ENCODE measurements at places on chromosomes 7 and 10.

DNA sequence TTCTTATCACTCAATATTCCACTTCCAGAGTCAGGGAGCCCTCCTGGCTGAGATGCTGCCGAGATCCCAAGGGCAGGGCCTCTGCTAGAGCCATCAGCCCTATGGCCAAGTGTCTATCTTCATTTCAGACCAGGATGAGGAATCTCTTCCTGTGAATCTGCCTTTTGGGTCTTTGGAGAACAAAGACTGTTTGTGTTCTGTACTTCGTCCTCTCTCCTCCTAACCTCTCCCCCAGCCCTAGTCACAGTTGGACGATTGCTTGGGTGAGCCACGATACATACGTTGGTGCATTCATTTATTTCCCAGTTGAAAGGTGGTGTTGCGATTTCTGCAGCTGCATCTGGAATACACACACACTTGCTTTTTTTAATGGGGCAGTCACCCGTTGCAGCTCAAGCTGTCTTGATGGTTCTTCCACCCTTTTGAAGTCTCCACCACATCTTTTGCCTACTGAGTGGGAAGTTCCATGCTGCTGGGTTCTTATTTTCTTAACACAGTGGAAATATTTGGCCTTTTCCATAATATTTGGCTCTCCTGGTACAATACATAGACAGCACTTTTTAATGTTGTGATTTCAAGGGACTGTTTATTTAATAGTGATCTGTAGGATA, 26.7 kb downstream of the SH3PXD2A start:
- no peak for DNase-seq

GRCh38 chr10:29553544-29554250, 81.1 kb downstream of the SVIL start:
- DNase-seq, result no peak

GRCh38 chr7:80637911-80638765, at the start of gene CD36:
Gene CD36 (plus strand): TSS chr7:80638642. CDS start chr7:80646741, 8,099 bp downstream.
- DNase-seq, result no peak

GRCh38 chr7:31311552-31311951, 29.0 kb downstream of the NEUROD6 start:
- DNase-seq, result no peak

DNA sequence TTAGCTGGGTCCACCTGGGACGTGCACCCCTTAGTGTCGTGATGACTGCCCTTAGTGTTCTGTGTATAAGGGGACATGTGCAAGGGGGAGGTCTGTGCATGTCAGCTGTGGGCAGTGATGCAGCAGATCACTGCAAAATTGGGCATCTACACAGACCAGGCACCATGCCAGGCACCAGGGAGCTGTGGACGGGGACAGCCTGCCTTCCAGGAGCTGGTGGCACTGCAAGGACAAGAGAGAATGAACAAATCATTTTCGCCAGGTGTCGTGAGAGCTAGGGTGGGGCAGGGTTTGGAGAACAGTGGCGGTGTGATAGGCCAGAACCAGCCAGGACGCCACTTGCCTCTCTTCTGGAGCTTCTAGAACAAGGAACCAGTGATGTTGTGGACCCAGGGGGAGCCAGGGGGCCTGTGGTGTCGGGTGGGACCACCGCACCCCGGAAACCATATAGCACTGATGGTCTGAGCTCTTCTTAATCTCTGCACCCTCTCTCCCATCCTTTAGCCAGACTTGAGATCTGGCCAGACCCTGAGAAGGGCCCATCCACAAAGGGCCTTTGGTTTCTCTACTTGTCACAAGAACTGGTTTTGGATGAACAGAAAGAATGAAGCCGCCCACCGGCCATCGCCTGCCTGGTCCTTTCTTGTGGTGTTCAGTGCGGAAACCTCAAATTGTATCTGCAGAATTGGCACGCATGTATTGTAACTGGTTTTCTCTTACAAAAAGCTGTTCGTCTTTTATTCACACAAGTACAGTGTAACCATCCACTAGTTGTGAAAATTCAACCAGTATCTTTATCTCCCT, 30.7 kb downstream of the PRF1 start:
- no peak for DNase-seq

DNA sequence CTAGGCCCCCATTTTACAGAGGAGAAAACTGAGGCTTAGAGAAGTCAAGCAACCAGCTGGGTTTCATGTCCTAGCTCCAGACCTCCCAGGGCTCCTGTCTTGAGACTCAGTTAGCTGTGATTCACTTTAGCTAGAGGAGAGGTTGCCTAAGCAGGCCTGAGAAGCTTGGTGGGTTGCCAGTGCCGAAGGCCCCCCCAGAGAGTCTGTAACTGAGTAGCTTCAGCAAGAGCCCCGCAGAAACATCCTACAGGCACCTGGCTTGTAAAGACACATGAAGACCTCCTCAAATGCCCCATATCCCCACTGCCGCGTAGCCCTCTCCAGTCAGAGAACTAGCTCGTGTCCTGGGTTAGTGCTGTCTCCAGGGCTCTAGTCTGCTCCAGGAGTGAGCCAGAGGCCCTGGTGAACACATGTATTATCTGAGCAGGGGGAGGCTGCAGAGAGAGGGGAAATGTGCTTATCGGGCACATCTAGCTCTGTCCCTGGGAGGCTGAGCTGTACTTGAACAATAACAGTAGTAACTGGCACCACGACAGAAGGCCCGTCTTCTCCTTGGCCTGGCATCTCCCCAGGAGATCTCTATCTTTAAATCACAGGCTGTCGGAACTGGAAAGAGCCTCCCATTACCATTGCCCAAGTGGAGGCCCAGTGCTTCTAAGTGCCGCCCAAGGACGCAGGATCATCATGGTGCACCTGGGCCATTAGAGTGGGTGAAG, 28.9 kb downstream of the UNC5B start:
- DNase-seq, result no peak

DNA sequence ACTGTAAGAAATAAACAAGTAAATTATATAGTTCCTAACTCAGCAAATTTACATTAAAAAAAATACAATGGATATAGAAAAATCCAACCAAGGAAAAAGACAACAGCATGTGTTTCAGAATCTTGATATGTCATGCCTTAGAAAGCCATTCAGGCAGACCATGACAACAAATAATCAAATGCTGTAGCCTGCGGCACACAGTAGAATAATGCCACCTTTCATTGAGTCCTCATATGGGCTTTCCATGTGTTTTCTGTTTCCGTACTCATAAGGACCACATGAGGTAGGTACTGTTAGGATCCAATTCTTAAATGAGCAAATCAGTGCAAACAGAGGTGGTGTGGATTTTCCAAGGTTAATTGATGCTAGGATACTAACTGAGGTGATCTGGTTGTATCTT, 138.6 kb downstream of the CUBN start:
- no peak for DNase-seq

- DNase-seq, result no peak
Measured at GRCh38 chr10:3950676-3951275, 165.8 kb upstream of the KLF6 start.

DNA sequence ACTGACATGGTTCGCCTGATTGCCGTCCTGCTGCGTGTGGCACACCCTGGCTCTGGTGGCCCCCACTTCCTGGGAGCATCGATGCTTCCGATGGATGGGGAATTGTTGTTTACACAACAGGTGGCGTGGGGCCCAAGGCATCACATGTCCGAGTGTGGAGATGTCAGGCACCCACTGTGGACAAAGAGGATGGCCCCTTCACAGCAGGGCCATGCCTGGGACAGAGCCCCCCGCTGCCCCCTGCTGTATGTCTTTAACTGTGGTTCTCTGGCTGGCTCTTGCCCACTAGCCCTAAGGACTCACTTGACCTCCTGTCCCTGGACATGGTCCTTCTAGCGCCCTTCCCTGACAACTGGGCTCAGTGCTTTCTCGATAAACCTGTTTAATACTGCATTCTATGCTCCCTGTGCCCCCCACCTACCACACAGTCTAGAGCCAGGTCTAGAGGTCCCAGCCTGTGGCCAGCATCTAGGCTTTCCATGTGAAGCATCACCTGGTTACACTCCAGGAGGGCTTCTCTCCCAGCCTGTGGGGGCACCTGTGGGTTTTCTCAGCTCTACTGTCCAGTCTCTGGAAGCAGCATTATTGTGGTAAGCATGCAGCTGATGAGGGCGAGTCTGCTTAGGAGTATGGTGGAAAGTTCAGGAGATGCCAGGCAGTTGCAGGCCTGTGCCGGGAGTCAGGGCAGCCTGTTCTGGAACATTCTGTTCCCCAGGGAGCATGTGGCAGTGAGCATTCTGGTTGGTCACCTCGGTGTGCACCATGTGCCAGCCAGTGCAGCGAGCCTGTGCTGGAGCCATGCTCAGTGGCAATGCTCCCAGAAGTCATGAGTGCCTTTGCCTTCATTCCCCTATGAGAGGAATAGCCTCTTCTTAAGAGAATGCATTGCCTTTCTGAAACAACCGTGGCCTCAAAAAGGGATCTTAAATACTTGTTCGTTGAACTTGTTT, 10.4 kb downstream of the ADCY1 start:
- no peak for DNase-seq

- no peak for DNase-seq
Measured at GRCh38 chr10:3906511-3907111, 121.6 kb upstream of the KLF6 start.
